ENCODE measurements at places on chromosomes 7 and 10.

- no peak for DNase-seq
Measured at GRCh38 chr7:125084196-125084595, 154.6 kb upstream of the POT1 start.

DNA sequence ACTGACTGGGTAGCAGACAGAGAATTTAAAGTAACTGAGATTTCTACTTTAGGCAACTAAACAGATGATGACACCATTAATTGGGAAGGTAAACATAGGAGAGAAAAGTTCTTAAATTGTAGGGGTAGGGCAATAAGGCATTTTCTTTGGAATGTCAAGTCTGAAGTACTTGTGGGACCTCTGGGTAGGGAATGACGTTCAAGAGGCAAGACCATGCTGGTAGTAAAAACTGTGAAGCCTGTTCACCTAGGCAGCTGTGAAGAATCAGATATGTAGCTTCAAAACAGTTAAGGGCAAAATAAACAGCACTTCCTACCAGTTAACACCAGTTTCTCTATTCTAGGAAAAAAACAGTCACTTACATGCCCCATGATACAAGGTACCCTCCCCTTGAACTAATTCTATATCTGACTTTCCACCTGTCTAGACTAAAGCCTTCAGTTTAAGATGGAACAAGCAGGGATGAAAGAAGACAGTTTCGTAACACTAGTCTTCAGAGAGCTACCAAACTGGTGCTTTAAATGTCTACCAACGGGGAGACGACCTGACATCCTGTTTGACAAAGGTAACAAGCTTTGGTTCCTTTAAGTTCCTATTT lies 63.1 kb upstream of the KCNIP2 start:
- DNase-seq, result no peak

GRCh38 chr10:1291178-1292090 lies 235.2 kb downstream of the WDR37 start:
- no peak for DNase-seq

- no peak for DNase-seq
Measured at GRCh38 chr10:46285300-46285699, 1.5 kb upstream of the ANTXRL start.

GRCh38 chr10:56370217-56371113 lies 9.4 kb upstream of the ZWINT start:
- DNase-seq, result no peak

DNA sequence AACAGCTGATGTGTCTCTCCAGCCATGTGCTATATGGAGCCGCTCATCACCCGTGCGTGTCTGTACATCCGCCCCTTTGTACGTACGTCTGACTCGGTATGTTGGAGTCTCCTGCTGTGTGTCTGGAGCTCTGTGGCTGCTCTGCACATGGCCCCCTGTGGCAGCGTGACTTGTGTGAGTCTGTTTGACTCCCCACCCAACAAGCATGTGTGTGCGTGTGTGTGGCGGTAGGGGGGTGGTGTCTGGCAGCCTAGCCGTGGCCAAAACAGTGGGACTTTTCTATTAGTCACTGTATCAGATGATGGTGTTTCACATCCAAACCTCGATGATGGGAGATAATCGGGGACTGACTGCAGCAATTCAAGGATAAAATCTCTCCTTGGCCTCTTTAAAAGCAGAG lies 94.1 kb downstream of the COL13A1 start:
- DNase-seq, result no peak

DNA sequence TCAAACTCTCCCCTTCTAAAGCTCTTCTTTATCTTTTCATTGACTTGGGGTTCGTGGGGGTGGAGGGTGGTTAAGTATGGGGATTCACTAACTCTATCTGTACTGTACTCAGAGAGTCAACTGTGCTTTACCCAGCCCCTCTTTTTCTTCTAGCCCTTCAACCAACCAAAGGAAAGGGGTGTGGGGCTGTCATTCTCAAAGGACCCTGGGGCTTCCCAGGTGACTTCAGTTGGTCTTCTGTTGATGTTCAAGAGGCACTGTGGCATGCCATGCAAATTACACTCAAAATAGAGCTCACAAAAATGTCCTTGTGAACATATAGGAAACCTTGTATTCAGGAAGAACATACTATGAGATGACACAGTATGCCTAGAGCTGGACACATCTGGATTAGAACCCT lies 16.9 kb upstream of the RHOBTB1 start:
- no peak for DNase-seq

GRCh38 chr10:38093816-38094157 lies 350 bp upstream of the ZNF37A start:
- no peak for DNase-seq

DNA sequence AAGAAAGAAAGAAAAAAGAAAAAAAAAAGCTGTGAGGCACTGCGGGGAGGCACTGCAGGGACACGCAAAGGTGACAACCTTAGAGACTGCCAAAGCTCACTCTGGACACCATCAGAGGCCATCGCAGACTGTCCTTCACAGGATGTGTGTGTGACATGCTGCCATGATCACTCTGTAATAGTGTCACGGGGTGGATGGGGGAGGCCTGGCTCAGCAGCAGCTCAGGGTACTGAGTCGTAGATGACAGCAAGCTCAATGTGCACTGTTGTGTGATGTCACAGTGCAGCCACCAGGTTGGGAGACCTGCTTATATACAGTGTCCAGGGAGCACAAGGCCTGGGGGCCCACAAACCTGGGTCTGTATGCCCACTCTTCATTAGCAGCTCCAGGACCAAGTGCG lies 83.3 kb downstream of the SLIT1 start:
- DNase-seq, result no peak

DNA sequence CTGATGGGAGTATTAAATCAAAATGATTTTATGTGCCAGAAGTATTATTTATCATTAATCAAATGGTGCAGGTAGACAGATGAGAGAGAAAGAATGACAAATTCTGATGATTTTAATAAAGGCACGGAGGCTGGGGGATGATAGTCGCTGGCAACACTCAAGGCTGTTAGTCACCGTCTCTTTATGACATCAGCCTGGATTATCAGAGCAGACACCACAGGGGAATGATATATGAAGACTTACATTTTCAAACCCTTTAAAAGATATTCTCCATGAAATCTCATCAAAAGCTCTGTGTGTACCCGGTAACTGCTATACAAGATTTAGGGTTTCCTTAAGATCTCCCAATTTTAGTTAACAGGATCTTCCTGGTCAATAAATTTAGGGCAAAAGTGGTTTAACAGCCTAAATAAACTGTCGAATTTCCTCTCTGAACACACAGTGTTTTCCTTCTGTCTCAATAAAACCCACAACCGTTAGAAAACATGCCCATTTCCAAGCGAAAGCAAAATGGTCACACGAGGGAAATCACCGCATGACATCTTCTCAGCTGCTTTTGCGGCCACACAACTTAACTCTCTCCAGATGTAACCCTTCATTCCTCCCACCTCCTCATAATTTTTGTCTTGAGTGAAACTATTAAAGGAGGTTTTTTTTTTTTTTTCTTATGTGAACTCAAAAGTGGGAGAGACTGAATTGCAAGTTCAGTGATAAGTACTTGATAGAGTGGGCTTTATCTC lies 133.2 kb upstream of the FAM171A1 start:
- DNase-seq, result no peak

- DNase-seq, result peak; percentile 89
Measured at GRCh38 chr7:29989257-29989995, at the start of gene SCRN1. Gene SCRN1, minus strand, starts transcription at chr7:29989801. Its CDS starts 20,734 bp downstream, at chr7:29969067.

DNA sequence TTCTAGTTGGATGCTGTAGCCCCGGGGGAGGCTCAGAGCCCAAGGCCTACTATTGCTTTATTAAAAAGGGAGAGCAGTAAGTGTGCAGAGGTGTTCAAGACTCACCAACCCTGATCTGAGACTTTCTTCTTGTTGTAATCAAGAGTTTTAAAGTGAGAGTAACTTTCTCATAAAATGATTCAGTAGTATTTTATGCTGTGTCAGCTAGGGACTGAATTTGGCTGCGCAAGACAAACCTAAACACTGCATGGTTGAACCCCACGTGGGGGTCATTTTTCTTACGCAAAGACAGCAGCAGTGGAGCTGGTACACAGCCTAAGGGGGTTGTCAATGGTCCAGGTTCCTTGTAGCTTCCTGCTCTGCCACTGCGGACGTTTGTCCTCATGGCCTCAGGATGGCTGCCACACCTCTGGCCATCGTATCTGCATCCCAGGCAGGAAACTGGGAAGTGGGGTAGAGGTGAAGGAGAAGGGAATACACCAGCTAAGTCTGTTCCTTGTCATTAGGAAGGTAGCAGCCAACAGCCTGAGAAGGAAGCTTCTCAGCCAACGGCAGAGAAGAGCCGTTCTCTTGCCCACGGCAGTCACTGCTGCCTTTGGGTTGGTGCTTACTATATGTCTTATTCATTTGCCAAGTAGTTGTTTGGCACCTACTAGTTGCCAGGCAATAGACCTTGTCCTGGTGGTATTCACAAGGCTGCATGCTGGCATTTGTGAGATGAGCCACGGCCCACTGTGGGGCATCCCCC lies 44.7 kb downstream of the ELFN1 start:
- DNase-seq, result no peak

GRCh38 chr7:127988751-127989150 lies 42.5 kb downstream of the LRRC4 start:
- no peak for DNase-seq

DNA sequence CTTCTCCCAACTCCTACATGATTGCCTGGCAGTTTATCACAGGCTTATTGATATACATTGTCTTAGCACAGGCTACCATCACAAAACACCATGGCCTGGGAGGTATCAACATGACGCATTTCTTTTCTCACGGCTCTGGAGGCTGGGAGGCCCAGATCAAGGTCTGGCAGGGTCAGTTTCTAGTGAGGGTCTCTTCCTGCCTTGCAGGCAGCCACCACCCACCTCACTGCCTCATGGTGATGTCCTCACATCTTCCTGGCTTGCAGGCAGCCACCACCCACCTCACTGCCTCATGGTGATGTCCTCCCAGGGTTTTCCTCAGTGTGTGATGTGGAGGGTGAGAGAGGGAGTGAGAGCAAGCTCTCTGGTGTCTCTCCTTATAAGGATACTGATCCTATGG lies 599.3 kb upstream of the MKI67 start:
- DNase-seq, result no peak

GRCh38 chr10:18505456-18506118 lies 145.8 kb downstream of the NSUN6 start:
- DNase-seq, result no peak

GRCh38 chr10:71756311-71757191 lies 16.8 kb downstream of the VSIR start:
- DNase-seq, result no peak

DNA sequence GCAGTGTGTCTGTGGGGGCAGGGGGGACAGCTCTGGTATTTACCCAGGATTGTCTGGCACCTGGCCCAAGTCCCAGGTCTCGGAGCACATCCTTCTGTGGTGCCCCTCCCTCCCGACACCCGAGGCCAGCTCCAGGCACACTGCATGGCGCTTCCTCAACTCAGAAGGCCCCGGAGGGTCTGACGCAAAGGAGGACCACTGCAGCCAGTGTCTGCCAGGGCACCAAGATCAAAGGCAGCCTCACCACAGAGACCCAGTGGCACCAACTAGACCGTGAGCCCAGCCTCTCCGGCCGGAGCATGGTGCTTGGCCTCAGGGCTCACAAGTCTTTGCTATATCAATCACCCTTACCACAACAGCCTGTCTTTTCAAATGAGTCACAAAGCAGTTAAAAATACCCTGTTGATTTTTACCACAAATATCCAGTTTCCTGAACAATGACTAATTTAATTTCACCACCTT lies 99.3 kb upstream of the DDC start:
- no peak for DNase-seq

DNA sequence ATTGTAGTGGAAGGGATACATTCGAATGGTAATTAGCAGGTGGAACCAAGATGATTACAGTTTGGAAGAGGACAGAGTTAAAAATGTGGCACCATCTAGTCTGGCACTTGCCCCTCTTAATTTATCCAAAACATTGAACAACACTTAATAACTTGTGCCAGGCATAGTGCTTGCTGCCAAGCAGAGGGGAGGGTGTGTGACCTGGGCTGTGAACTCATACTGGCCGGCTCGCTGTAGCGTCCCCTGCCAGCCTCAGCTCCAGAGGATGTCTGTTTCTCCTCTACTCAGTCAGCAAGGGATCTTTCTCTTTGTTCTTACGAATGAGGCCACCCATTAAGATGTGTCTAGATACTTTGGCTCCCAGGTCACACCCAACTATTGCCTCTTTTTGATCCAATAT lies 179.4 kb upstream of the INHBA start:
- DNase-seq, result no peak

DNA sequence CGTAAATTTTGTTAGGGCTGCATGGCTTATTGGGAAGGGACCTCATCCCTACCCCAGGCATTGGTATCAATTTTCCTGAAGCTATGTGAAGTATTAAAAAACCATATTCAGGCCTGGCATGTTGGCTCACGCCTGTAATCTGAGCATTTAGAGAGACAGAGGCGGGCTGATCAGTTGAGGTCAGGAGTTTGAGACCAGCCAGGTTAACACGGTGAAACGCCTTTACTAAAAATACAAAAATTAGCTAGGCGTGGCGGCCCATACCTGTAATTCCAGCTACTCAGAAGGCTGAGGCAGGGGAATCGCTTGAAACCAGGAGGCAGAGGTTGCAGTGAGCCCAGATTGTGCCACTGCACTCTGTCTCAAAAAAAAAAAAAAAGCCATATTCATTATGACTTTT lies 7.1 kb downstream of the TASOR2 start:
- no peak for DNase-seq

- DNase-seq, result no peak
Measured at GRCh38 chr7:12809476-12809875, 122.0 kb downstream of the ARL4A start.

DNA sequence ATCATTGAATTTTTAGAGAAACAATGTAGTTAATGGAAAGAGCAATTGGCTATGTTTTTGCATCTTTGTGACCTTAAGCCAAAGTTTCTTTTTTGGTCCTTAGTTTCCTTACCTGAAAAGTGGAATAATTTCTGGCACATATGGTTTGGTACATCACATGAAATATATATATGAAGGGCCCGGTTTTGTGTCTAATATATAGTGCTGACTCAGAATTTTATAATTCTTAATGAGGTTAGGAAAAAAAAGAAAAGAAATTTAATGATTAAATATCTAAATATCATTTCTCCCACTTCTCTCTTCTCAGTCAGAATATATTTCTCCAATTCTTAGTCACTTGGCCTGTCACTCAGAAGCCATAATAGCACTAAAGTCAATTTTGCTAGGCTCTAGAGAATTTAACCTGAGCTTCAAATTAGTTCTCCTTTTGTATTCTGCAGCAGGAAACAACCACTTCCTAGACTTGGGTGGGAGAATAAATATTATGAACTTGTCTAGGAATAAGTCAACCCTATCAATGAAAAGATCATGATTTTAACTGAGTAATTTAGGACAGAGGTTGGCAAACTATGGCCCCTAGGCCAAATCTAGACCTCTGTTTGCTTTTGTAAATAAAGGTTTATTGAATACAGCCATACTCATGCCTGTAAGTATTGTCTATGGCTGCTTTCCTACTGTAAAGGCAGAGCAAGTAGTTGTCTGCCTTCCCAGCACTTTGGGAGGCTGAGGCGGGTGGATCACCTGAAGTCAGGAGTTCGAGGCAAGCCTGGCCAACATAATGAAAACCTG lies 34.6 kb downstream of the PPP1R9A start:
- no peak for DNase-seq

DNA sequence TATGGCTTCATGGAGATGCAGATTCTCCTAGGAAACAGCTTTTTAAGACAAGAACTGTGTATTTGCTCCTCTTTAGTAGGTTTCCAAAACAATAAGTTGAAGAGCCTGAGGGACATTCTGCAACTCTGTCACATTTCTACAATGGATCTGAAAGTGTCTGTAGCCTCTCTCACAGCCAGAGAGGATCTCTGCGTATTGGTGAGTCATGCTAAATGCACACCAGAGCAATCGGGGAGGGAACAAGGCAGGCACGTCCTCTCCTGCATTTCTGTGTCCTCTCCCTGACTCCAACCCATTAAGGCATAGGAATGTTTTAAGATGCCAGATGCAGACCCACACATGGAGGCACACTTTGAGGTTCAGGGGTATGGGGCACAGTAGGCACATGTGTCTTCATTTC lies 1126.4 kb upstream of the GHITM start:
- no peak for DNase-seq
